ENCODE measurements at places on chromosomes 1 and 21.

GRCh38 chr21:27033471-27033870, 66.6 kb upstream of the ADAMTS5 start:
- DNase-seq: no peak

- peak; percentile 44 for DNase-seq
Measured at GRCh38 chr1:2526824-2527555, 594 bp upstream of the PANK4 start.

DNA sequence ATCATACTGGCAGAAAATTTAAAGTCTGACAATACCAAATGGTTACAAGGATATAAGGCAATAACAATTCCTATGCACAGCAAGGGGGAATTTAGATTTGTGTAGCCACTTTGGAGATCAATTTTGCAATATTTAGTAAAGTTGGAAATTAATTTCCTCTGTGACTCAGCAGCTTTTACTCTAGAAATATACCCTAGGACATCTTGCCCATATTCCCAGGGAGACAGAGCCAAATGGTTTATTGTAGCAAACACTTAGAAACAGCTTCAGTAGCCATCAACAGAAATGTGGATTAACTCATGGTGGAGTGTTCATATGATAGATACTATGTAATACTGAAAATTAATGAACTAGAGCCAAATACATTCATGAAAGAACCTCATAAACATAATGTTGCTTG, 104.6 kb downstream of the BACH1 start:
- no peak for DNase-seq

DNA sequence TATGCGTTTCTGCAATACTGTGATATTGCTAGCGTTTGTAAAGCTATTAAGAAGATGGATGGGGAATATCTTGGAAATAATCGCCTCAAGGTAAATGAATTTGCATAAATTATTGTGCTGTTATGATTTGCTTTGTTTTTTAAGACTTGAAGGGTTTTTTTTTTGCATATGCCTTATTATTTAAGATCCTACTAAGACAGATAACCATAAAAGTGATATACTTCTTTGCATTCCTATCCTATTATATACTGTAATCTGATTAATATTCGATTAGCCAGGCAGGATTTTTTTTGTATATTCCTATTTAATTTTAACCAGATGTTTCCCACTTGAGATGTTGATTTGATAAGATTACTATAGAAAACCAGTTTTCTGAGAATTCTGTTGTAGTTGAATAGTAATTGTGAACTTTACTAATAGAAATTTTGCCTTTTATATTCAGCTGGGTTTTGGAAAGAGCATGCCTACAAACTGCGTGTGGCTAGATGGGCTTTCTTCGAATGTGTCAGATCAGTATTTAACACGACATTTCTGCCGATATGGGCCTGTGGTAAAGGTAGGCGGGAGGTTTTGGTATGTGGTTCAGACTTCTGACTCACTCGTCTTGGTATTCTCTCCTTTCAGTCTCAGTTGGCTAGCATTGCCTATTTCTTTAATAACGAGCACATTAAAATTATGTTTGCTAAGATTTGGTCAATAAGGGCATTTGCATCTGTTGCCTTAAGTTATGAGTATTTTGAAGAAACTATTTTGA, 56.8 kb downstream of the ZBTB17 start:
- DNase-seq: peak; percentile 57

- DNase-seq: no peak
Measured at GRCh38 chr1:160030657-160031364, 979 bp downstream of the PIGM start.

GRCh38 chr1:27719286-27720251, 6.2 kb upstream of the FAM76A start:
- no peak for DNase-seq

DNA sequence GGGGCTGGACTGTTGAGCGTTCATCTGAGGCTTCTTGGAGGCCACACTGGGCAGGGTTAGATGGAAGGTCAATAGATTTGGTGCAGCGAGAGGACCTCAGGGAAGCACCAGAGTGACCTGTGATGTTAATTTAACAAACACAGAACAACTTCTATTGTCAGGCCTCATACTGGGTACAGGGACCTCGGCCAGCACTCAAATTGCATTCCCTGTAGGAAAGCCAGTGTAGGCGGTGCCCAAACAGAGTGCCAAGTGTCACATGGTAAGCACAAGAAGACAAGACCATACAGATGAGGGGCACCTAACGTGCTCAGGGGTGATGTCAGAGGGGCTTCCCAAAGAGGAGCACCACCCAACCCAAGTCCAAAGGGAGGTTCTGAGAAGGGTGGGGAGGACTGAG, 1.3 kb downstream of the TMEM269 start:
- no peak for DNase-seq

DNA sequence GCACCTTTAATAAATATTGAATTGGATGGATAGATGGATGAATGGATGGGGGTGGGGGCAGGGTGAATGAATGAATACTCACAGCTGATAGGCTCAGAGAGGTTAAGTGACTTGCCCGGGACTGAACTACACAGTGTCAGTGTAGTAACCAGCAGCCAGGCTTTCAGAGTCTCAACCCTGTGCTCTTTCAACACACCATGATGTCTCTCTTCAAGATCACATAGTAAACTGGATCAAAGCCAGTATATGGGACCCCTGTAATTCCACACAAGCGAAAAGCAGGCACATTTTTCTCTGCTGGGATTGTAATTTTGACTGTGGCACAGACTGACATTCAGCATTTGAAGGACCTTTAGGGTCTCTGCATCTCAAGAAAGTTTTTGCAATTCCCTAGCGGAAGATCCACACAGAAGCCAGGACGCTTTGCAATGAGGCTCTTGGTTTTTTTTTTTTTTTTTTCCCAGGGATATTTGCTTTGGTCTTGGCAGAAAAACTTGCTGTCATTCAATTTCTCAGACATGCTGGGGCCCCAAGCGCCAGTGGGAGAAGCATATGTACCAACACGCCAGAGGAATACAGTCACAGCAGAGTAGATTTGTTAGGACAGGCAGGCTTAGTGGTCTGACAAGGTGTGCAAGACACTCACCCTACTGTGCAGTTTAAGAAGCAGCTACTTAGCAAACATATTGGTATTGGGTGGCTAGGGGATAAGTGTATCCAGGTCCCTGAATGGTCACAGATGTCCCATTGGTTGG, 213.1 kb upstream of the CAMK1G start:
- no peak for DNase-seq

GRCh38 chr1:154012129-154012528, 21.6 kb downstream of the RPS27 start:
- no peak for DNase-seq

DNA sequence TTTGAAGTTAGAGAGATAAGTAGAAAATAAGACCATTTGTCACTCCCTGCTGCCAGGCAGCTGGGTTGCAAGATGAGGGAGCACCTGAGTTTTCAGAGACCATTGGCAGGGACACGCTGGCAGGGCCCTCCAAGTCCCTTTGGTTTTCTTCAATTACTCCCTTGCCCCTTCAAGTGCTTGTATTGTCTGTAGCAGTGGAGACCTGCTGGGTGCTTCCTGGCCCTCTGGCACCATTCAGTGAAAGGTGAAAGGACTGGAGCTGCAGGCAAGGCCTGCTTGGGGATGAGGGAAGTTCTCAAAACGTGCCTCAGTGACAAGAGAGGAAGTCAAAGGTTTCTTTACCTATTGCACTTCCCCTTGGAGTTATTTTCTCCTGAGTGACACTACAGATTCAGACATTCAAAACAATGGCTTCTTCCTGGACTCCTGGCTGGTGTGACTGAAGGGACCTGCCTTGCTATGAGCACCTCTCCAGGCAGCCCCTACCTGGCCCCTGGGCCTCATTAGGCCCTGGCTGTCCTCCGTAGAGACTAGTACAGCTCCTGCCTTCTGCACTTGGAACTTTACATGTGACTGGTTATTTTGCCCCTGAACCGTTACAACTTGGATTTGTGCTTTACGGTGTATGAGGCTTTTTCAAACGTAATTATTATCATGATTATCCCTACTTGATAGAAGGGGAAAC, 100.1 kb downstream of the C1orf21 start:
- DNase-seq: no peak

DNA sequence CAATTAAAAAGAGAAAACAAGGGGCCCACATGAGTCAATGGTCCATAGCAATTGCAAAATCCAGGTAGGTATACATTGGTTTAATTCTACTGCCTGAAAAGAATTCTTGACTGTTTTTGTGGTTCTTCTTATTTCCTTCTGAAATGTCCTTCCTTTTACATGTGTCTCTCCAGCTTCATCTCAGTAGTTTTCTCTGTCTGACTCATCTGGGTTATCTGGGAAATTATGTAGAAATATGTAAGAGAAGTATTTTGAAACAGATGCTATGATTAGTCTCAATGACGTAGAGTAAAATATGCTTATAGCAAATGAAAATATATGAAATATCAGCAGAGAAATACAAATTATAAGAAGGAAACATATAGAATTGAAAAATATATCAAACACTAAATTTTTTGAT, 953.2 kb downstream of the BRINP3 start:
- no peak for DNase-seq

DNA sequence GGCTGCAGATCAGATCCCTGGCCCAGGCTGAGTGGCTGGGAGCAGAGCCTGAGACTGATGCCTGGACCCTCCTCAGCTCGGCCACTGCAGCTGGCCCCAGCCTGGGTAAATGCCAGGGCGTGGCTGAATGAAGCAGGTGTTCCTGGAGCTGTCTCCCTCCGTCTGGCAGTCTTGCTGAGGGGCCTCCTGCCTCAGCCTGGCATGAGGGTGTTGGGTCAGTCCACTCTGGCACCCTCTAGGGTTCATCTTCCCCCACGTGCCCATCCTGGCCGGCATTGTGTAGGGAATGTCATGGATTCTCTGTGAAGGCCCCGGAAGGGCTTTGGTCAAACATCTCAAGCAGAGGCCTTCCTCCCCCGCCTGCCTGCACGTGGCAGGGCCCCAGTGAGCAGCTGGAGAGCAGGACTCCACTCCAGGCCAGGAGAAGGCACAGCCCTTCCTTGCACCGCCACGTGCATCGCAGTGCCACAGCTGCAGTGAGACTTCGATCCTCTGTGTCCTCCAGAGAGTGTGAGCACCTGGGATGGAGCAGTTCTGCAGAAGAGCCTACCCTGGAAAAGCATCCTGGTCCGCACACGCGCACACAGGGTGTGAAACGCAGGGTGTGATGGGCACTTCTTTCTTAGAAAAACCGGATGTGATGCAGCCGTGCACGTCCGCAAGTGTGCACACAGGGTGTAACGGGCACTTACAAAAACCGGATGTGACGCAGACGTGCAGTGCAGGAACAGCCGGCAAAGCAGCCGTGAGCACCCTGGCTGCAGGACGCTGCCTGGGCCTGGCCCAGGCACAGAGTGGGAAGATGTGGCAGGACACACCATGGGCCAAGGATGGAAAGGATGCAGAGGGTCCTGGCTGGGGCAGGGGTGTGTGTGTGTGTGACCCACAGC, 4.6 kb upstream of the KRTAP10-4 start:
- no peak for DNase-seq

- DNase-seq: no peak
Measured at GRCh38 chr1:40592107-40592803, 60.8 kb downstream of the ZNF684 start.

- DNase-seq: no peak
Measured at GRCh38 chr1:64246294-64246917, 43.0 kb downstream of the UBE2U start.

DNA sequence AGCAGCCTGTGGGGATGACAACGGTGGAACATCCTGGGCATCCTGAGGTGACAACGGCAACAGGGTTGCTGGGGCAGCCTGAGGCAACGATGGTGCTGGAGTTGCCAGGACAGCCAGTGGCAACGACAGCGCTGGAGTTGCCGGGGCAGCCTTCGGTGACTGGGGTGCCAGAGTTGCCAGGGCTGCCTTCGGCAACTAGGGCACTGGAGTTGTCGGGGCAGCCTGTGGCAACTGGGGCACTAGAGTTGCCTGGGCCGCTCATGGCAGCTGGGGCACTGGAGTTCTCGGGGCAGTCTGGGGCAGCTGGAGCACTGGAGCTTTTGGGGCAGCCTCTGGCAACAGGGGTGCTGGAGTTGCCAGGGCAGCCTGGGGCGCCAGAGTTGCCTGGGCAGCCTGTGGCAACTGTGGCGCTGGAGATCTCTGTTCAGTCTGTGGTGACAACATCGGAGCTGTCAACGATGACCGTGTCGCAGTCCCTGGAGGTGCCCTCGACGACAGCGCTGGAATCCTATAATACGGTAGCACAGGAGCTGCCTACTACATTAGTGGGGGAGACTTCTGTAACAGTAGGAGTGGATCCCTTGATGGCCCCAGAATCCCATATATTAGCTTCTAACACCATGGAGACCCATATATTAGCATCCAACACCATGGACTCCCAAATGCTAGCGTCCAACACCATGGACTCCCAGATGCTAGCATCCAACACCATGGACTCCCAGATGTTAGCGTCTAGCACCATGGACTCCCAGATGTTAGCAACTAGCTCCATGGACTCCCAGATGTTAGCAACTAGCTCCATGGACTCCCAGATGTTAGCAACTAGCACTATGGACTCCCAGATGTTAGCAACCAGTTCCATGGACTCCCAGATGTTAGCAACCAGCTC, 8.2 kb downstream of the SON start:
- DNase-seq: no peak

DNA sequence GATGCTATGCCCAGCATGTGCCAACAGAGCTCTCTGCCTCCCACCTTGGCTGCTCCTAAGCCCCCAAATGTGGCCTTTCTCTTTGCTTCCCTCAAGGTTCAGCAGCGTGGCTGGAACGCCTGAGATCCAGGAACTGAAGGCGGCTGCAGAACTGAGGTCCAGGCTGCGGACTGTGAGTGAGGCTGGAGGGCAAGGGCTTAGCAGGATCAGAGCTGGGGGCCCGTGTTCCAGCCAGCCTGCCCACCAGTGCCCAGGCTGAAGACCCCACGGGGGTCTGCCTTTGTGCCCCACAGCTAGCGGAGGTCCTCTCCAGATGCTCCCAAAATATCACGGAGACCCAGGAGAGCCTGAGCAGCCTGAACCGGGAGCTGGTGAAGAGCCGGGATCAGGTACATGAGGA, 14.6 kb downstream of the IKBKE start:
- DNase-seq: no peak

DNA sequence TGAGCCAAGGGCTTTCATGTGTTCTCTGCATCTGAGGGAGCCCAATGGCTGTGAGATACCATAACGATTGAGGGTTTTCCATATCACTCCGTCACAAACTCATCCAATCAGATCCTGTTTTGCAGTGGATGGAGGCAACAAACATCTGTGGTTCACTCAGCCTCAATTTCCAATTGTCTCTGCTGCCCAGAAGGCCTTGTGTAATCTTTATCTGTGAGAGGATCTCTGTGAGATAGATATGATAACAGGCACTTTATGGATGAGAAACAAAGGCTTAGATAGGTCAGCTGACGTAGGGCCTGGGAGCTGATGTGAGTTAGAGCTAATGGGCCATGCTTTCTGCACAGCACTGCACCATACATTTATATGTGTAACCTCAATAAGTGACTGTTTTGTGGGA, 3.3 kb upstream of the MTARC1 start:
- DNase-seq: no peak
